ENCODE measurements at places on chromosomes 7 and 10. TPM values are rescaled to one million over a fixed set of nuclear protein-coding genes. Genes with fewer than 3 reads are reported as not detected.

Gene CUBN
- total RNA-seq = 1.5 TPM

Gene IGFBP3
- total RNA-seq = 29.0 TPM

- H3K36me3 ChIP-seq = no peaks in the 10 kb centered on the region
- no peaks in the 10 kb centered on the region for H3K4me1 ChIP-seq
- DNase-seq = no peak
- H3K4me3 ChIP-seq = no peak overlapping the region
- no peaks in the 10 kb centered on the region for H3K27me3 ChIP-seq
- H3K27ac ChIP-seq = no peak overlapping the region
Measured at GRCh38 chr7:156768698-156769472, 124.1 kb downstream of the LMBR1 start.

- no peak for DNase-seq
- H3K27ac ChIP-seq = no peak overlapping the region
- no peaks in the 10 kb centered on the region for H3K36me3 ChIP-seq
- H3K4me3 ChIP-seq = no peak overlapping the region
Measured at GRCh38 chr7:141421306-141421705, 129.9 kb upstream of the AGK start.

GRCh38 chr10:57699944-57700343 is 567.8 kb downstream of the IPMK start:
- no peaks in the 10 kb centered on the region for H3K27me3 ChIP-seq
- no peak overlapping the region for H3K4me3 ChIP-seq
- DNase-seq = no peak
- no peaks in the 10 kb centered on the region for H3K36me3 ChIP-seq
- no peak overlapping the region for H3K27ac ChIP-seq
- no peaks in the 10 kb centered on the region for H3K4me1 ChIP-seq

DNA sequence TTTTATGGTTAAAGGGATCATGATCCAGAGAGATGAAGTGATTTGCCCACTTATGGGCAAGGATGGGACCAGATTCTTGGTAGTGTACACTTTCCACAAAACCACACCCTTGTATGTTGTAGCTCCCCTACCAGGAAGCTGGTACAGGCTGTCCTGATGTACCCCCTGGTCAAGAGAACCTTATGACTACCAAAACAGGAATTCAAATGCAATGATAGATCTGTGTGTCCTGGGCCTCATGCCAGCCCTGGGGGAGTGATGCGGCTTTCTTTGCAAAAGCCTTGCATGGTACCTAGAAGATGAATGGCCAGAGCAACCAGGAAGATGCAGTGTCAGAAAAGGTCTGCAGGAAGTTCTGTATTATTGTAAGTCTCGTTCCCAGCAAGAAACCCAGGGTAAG is 94.9 kb upstream of the AGK start:
- peaks cover 6% of the 10 kb centered on the region for H3K4me1 ChIP-seq
- H3K4me3 ChIP-seq = no peak overlapping the region
- H3K27ac ChIP-seq = no peak overlapping the region
- no peaks in the 10 kb centered on the region for H3K27me3 ChIP-seq
- no peaks in the 10 kb centered on the region for H3K36me3 ChIP-seq
- no peak for DNase-seq

DNA sequence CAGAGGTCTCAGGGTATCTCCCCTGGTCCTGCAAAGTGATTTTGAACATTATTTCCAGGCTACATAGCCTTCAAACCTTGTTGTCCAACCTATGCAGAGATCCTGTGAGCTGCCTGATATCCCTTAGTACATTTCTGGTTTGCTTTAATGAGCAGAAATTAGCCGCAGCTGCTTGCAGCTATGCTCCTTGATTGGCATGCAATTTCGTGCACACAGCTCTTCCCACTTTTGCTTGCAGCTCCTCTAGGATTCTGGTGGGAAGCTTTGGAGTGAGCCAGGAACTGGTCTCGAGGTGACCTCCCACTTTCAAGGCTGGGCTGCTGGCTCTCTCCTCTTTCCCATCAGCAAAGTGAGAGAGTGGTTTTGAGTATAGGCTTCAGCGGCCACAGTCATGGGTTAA is 45.8 kb downstream of the OAT start:
- no peak for DNase-seq
- H3K4me1 ChIP-seq = peaks cover 4% of the 10 kb centered on the region
- H3K27ac ChIP-seq = no peak overlapping the region
- no peak overlapping the region for H3K4me3 ChIP-seq
- no peaks in the 10 kb centered on the region for H3K36me3 ChIP-seq
- no peaks in the 10 kb centered on the region for H3K27me3 ChIP-seq

DNA sequence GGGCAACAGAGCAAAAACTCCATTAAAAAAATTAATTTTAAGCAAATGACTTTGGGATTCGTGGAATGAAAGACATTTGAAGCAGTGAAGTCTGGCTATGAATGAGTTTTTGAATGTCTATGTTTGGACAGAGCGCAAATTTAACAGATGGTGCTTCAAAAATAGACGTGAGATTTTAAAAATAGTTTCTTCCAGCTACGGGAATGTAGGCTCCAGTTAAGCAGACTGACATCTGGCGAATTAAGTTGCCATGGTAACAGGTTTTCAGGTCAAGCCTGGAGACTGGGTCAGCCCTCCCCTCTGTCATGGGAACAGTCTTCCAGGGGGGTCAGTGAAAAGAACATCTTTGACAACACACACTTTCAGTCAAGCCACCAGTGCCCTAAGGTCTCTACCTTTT is 62.0 kb downstream of the MYOF start:
- H3K27me3 ChIP-seq = no peaks in the 10 kb centered on the region
- peaks cover 29% of the 10 kb centered on the region for H3K4me1 ChIP-seq
- DNase-seq = peak; percentile 87
- no peaks in the 10 kb centered on the region for H3K36me3 ChIP-seq
- no peak overlapping the region for H3K27ac ChIP-seq

Data from neural progenitor cell (in vitro differentiated cells).